H7 (cell line): ENCODE measurements at places on chromosomes 3 and 15.

GRCh38 chr15:98723195-98723594 is 74.9 kb downstream of the IGF1R start:
- no peak for DNase-seq

GRCh38 chr15:85024509-85025336 is 43.1 kb downstream of the PDE8A start:
- DNase-seq: no peak

DNA sequence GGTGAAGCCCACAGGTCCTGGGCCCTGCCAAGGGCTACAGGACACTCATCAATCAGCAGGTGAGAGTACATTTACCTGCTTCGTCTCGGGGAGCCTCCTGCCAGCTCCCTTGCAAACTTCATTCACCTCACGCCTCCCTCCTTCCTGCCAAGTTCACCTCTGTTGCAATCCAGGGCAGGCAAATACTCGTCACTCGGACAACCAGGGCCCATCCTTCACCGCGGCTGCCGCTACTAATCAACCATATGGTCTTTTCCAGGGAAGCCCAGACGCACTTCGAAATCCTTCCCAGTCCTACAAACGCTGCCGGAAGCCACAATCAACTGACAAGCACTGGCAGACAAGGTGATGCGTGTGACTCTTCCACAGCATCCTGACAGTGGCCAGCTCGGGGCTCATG is 200.7 kb upstream of the NSMCE3 start:
- DNase-seq: peak; percentile 35

DNA sequence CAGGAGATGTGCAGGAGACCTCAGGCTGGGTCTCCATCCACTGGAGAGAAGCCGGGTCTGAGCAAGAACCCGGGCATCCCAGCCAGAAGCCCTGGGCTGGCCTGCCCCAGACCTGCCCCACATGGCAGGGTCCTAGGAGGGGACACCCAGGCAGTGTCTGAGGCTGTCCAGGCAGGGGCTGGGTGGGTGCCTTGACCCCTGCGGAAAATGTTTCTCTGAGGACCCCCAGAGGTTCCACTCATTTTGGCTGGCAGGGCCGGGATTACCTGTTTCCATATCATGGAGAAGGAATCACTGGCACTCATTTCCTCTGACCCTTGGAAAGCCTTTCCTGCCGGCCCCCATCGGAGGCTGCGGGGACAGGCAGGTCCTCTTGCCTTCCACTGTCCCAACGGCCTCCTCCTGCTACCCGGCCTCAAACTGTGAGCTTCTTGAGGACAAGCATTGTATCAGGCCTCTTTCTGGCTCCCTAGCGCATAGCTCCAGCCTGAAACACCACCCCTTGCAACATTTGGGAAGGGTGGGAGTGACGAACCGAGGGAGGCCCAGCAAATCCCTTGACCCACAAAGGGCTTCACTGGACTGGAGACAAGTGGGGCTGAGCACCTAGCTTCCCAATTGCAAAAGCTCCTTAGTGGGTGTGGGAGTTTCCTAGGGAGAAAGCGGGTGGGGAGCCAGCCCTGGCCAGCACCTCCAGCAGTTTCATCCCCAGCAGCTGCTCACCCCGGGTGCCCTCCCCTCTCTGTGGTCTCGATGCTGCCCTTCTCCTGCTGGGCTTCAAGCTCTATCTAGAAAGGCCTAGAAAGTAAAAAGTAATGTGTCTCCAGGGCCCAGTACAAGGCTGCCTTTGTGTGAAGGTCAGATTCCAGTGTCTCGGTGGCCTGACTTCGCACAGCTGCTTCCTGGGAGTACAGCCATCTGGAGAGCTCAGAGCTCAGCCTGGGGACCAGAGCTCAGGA is 29.7 kb downstream of the ACSBG1 start:
- DNase-seq: peak; percentile 34

DNA sequence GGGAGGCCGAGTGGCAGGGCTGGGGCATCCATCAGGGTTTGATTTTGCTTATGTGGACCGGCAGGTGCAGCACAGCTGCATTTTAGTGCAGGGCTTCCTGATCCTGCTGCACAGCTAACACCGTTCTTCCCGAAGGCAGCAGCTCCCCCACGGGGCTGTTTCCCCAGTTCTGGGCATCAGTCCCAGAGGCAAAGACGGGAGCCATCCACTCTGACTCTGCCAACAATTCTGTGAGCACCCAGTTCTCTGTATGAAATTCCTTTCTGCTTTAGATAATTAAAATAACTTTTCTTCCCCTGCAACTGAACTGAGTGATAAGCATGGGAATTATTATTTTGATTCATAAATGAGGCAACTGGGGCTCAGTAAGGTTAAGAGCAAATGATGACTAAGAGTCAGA is 262.9 kb upstream of the ATP10A start:
- no peak for DNase-seq
